Right lung (tissue), 10 donors: ENCODE measurements at places on chromosomes 1 and 21. TPM values are rescaled to one million over a fixed set of nuclear protein-coding genes. Genes with fewer than 3 reads are reported as not detected.

DNA sequence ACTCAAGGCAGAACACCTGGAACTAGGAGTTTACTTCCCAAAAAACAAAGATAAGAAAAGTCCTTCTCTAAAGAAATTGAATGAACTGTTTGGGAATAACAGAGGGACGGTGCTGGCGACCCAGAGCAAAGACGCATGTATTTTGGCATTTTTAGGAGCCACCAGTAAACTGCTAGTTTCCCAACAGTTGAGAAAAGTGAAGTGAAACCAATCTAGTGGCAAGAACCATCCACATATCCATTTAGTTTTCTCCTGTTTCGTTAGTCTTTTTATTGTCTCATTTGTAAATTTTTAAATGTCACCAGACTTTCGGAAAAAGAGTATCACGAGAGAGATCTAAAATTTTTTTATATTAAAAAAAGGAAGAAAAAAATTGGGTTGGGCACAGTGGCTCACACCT lies 30.2 kb downstream of the ODF2L start:
- no peak for DNase-seq

DNA sequence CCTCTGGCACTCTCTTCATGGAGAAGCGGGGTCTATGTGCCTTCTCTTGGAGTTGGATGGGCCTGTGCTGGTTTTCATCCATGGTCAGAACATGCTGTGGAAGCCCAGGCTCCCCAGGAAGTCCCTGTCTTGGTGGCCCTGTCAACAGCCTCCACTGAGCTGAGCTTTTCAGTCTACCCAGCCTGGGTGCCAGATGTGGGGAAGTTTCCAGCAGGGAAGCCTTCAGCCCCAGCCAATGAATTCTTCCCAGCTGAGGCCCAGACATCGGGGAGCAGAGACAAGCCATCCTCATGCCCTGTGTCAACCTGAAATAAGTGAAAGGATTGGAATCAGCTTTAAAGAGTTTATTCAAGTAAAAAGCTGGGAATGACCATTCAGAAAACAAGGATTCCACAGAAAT lies 75.1 kb upstream of the PGBD5 start:
- no peak for DNase-seq

DNA sequence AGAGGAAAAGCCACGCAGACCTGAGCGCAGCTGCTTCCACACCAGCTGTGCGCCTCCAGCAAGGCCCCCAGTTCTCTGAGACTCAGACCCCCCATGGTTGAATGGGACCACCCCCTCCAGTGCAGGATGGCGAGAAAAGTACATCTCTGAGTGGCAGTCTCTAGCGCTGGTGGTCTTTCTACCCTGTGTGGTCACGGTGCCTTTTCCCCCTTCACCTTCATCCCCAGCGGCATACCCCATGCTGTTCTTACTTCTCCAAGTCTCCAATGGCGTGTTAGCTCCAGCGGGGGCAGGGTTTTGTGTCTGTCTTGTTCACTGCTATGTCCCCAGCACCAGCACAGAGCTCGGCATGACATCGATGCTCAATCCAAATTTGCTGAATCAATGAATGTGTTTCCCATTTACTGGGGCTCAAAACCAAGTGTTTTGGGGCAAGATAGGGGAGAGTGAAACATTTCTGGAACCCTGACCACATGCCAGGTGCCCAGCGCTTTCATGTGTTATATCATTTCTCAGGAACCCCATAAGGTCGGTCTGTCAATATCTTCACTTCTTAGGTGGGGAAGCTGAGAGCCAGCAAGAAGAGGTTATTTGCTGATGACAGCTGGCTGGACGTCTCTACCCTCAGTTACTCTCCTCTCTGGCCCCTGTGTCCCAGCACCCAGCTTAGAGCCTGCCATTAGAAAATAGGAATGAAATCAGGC lies 959 bp upstream of the SDC3 start:
- no peak for DNase-seq

The SLC2A5 gene
- polyA plus RNA-seq, result 0.35 TPM

DNA sequence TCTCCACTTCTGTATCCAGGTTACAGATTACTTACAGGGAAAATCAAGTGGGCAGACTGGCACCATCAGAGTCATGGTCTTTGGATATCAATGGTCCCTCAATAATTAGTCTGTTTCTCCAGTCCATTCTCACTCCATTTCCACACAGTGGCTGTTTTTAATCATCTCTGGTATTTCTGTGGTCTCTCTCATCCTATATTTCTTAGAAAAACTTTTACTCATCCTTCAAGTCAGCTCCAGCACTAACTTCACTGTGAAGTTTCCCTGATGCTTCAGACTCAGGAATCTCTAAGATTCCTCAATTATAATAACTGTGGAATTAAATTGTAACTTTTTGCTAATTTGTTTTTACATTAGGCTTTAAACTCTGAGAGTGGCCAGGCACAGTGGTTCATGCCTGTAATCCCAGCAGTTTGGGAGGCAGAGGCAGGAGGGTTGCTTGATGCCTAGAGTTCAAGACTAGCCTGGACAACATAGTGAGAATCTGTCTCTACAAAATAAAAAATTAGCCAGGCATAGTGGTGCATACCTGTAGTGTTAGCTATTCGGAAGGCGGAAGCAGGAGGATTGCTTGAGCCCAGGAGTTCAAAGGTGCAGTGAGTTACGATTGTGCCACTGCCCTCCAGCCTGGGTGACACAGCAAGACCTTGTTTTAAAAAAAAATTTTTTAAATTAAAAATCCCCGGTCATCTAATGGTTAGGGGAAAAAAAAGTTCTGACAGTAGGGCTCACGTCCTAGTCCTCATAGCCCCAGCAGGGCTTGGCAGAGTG lies 10.6 kb downstream of the CD160 start:
- no peak for DNase-seq

- DNase-seq, result no peak
These were observed 21.6 kb downstream of the TNN start for GRCh38 chr1:175089136-175089718.

The TEX38 gene
- polyA plus RNA-seq, result 0.86 TPM

- no peak for DNase-seq
These were observed 6.8 kb upstream of the TEKT2 start for GRCh38 chr1:36076979-36077573.

The EIF4G3 gene
- 59.8 TPM for polyA plus RNA-seq

- DNase-seq, result peak; percentile 47
These were observed 10.5 kb downstream of the C1orf115 start for GRCh38 chr1:220700556-220701179.

DNA sequence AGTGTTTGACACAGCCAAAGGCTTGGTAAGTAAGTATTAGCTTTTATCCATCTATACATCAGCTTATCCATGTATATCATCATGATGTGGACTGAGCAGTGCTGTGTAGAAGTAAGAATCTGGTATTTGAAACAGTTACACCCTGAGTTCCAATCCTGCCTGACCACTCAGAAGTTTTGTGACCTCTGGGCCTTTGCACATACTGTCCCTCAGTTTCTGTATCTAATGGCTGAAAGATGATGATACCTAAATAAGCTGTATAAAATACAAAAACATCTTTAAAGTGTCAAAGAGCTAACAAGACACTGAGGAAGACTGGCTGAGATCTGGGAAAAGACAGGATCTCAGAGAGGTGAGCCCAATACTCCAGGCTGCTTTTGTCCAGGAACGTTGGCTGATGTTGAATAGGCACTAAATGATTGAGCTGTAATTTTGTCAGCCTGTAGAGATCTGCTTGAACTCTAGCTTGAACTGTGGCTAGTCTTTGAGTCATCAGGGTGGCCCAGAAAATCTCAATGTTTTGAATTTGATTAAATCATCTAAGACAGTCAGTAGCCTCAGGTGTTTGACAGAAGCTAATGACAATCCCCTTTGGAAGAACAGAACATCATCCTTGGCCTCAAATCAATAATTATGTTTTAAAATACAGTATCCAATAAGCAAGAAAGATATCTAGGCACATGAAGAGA lies 20.2 kb upstream of the OTUD3 start:
- no peak for DNase-seq
